ENCODE measurements at places on chromosomes 3 and 15.

DNA sequence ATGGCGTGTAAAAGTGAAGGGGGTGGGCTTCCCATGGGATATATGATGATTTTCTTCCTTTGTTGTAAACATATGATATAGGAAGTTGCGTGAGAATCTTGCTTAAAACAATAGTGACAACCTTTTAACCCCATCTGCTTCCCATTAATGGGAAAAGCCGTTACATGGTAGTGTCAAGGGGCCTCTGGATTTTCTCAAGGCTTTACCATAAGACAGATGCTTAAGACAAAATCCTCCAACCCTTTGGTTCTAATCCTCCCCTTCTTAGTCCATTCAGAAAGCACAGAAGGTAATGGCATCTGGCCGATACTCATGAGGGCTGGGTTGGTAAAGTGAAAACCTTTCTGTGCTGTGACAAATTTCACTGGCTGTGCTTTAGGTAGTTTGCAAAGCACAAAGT is 25.0 kb downstream of the DPH3 start:
- no peak for DNase-seq

DNA sequence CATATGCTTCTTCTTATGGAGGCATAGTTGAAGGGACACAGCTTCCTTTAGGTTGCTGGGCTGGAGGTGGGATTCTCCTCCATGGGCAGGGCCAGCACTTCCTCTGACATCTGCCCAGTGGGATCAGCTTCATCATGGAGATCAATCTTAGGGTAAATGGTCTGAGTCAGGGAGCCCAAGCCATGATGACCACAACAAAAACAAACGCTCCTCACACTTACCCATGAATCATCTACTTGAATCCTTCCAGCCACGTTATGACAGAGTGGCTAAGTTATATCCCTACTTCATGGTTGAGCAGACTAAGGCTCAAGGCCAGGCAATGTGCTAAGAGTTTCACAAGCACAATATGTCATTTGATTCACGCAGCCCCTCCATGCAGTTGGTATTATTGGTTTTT is 87.2 kb upstream of the NMNAT3 start:
- DNase-seq, result no peak

GRCh38 chr15:38972831-38973230 is 408.2 kb upstream of the RASGRP1 start:
- DNase-seq, result no peak

DNA sequence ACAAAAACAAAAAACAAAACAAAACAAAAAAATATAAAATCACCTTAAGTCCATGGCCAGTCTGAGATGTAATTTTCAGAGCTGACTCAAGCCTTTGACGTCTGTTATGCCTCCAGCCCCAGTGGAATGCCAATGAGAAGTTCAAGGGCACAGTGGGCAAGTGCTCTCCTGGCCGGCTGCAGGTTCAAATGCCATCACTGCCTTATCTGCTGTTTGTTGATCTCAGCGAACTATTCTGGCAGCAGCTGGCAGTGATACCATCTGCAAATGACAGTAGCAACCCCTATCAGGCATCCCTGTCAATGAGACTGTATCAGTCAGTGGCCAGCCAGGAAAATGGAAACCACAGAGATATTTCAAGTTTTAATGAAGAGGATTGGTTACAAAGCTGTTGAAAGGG is 10.8 kb upstream of the PDE8A start:
- DNase-seq, result no peak

GRCh38 chr15:91132079-91132478 is 32.0 kb downstream of the SV2B start:
- DNase-seq, result no peak

DNA sequence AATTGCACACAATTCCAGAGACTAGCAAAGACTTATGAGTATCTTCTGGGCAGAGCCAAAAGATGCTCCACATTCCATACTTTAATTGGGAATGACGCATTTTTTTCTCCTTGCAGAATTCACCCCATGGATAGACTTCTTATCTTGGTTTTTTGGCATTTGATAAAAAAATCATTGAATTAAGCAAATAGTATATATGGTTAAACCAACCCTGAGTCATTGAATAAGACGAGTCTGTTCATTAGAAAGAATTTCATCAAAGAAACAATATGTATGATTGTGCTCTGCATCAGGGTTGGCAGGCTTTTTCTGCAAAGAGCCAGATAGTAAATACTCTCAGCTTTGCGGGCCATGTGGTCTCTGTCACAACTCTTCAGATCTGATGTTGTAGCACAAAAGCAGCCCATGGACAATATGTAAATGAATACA is 9.2 kb upstream of the PDZRN3 start:
- DNase-seq, result no peak

DNA sequence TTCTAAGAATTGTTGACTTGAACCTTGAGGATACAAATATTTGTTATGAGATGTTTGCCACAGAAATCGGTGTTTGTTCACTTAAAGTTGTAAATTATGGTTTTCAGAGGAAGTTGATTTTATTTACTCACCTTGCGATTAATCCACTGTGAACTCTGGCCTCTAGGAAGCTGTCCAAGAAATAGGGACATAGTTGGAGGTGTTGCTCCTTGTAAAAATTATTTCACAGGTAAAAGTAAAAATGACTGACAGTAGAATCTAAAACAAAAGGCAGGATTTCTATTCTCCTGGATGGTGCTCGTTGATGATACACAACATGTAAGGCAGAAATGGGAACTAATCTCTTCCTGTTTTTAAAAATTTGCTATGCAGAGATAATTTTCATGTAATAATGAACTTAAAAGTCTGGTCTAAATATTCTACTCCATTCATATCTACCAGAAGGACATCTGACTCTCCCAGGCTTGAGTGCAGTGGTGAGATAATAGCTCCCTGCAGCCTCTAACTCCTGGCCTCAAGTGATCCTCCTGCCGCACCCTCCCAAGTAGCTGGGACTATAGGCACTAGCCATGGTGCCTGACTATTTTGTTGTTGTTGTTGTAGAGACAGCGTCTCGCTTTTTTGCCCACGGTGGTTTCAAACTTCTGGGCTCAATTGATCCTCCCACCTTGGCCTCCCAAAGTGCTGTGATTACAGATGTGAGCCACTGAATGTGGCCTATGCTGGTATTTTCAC is 17.1 kb upstream of the LZTFL1 start:
- DNase-seq, result no peak

- no peak for DNase-seq
Observed at GRCh38 chr3:197028728-197029510, 698 bp downstream of the MELTF start.

GRCh38 chr3:66200786-66201185 is 20.0 kb upstream of the SLC25A26 start:
- no peak for DNase-seq

DNA sequence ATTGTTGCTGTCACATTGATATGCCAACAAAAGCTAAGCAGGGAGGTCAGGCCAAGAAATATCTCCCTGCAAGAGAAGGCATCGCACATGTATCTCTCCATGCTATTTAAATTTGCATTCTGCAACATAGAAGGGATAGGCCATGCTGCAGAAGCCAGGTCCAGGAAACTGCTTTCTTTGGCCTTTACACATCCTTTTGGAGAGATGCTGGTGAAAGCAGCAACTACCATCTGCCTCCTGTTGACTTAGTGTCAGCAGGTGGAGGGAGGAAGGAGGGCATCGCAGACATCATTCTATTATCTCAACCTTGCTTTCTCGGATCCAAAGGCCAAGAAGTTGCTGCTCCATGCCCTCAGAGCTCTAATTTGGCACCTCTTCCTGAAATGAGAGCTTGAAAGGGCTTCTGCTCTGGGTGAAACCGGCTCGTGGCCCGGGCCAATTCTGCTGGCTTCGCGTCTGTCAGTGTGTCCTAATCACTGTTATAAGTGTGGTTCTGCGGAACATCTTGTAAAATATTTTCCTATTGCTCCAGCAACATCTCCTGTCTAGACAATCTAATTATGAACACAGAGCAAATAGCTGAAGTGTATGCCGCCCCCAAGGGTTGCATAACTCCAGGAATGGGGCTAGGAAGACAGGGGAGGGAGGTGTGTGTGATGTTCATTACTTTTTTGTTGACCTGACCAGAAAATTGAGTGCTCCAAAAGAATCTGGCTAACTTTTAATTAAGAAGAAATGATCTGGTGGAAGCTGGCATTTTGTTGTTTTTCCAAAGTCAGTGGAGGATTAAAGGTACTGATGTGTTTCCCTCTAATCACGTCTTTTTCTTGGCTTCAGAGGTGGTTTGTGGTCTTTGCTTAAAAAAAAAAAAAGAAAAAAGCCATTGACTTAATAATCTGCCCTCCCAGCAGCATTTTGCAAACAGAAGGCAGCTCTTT is 89.1 kb downstream of the TPRG1 start:
- no peak for DNase-seq

DNA sequence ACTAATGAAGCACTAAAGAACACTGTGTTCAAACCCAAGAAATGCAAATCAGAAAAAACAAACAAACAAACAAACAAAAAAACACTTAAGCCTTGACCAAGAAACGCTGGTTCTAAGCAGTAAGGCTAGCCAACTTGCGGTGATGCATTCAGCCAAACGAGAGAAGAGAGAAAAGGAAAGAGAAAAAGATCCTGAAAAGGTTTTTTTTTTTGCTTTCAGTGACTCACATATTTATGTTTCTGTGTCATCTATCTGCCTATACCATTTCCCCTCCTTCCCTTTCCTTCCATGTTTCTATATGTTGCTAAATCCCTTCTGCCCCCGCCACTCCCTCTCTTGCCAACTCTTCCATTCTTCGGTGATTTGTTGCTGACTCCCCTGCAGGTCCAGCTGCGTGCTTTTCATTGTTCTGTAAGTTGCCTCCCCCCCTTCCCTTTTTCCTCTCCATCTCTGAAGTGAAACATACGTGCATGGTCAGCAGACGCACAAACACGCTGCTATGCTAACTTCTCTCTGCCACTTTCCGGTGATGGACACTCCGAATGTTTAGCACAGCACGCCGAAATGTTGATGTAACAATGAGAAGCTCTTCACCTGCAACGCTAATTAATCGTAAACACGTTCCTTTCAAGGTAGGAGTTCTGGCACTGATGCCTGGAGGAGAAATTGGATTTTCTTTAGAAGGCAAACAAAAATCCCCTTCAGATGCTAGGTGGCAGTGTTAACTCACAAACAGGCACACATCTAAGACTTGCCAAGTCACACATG is 154.4 kb downstream of the TUSC7 start:
- DNase-seq, result no peak

DNA sequence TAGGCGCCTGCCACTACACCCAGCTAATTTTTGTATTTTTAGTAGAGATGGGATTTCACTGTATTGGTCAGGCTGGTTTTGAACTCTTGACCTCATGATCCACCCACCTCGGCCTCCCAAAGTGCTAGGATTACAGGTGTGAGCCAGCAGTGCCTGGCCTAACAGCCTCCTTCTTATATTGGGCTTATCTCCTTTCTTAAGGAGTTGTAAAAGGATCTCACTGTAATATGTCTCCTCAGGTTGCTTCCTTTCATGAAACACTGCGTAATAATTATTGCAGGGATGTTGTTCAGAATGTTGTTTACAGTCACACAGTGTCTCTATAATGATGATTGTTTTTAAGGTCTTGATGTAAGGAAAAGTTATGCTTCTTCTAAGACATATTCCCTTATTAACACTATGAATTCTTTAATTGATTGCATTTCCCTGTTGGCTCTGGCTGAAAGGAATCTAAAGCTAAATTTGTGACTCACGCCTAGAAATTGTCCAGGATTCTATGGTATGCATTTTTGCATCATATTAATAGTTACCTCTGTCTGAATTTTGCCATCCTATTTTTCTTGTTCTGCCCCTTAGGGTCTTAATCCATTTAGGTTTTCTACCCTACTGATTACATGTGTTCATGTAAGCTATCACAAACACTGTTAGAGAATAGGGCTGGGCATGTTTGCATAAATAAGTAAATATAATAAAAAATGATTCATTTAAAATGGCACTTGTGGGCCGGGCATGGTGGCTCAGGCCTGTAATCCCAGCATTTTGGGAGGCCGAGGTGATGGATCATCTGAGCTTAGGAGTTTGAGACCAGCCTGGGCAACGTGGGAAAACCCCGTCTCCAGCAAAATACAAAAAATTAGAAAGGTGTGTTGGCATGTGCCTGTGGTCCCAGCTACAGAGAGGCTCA is 24.5 kb upstream of the RNF111 start:
- DNase-seq, result no peak

DNA sequence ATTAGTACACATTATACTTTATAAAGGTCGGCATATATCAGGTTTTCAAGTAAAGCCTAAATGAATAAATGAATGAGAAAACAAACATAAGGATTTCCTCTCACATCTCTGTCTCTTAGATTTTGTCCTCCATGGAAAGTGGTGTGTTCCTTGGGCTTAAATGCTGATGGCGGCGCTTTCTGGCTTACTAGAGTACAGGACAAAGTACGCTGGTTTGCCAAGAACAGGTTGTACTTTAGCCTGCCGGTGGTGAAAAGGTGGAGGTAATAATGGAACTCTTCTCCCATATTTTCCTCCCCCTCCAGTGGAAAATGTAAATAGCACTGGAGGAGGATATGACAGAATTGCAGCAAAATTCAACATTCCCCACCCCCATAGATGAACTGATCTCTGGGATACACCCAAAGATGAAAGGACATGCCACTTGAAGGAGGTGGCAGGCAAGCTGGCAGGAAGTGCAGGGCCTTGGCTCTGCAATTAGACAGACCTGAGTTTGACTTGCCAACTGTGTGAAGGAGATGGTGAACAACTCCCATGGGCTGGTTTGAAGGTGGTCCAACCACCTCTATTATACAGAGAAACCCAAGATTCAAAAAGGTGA is 29.3 kb downstream of the CEP152 start:
- DNase-seq, result no peak

DNA sequence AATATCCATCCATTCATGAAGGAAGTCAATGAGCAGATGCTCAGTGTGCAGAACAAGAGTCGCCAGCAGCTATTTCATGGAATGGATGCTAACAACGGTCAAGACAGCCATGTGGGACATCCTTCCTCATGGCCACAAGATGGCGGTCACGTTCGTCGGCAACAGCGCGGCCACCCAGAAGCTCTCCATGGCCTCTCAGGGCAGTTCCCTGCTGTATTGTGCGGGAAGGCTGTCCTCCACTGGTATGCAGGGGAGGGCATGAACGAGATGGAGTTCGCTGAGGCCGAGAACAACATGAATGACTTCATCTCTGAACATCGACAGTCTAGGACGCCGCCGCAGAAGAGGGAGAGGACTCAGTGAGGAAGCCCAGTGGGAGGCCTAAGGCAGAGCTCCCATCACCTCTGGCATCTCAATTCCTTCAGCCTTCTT is 208.3 kb downstream of the TJP1 start:
- DNase-seq, result no peak

- DNase-seq, result no peak
Observed at GRCh38 chr3:16559653-16560365, 45.4 kb downstream of the DAZL start.

DNA sequence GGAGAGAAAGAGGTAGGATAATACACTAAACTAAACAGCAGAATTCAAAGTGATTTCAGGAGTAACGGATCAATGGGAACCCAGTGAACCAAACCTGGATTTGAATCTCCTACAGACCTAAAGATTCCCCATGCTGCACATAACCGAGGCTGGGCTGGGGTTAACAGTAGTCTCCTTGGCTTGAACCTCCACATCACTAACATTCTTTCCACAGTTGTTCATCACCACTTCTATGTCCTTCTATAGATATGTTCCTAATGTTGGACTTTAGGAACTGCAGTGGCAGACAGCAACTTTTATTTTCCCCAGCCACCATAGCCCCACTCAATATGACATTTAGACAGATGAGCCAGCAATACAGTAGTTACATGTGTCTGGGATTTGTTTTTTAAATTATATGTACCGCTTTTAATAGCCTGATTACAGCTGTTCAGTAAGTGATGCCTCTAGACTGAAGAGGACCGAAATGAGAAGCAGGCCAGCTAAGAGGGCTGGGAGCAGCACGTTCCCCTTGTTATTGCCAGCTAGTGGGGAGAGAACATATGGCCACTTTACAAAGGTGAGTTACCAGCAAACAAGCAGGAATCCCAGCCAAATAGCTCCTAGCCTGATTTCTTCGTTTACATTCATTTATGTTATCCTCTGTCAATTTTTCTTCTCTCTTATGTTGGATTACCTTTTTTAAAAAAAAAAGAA is 472.6 kb upstream of the CDIN1 start:
- DNase-seq, result no peak

Data from stimulated activated CD4-positive, alpha-beta T cell treated with anti-CD3 and anti-CD28 coated beads, TNF-alpha, amount 100 ng/mL, for 4 hours (primary cell).